ENCODE measurements at places on chromosomes 6 and 20.

DNA sequence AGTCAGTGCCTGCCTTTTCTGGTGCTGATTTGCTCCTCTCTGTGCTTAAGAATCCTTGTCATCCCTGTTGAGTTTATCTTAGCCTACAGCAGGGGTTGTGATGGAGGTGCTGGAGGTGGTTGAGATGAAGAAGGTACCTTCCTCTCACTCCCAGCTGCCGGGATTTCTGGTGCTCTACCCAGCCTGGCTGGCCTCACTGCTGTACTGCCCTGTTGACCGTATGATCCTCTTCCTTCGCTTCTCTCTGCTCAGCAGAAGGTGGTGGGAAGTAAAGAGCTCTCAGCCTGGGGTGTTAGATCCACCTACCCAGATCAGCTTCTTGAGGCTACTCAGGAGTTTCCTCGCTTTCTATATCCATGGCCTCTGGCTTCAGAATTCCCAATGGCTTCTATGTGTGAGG is 101.0 kb upstream of the NXT1 start:
- no peak for DNase-seq

DNA sequence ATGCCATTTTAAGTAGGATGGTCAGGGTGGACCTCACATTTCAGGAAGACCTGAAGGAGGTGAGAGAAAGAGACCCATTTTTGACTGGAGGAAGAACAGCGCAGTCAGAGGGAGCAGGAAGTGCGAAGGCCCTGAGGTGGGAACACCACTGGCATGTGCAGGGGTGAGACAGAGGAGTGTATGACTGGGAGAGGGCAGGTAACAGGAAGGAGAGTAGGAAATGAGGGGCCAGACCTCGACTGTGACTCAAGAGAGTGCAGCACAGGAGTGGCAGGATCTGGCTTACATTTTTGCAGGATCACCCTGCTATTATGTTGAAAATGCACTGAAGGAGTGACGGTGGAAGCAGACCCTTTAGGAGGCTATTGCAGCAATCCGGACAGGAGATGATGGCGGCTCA is 117.7 kb upstream of the CDYL start:
- DNase-seq: no peak

DNA sequence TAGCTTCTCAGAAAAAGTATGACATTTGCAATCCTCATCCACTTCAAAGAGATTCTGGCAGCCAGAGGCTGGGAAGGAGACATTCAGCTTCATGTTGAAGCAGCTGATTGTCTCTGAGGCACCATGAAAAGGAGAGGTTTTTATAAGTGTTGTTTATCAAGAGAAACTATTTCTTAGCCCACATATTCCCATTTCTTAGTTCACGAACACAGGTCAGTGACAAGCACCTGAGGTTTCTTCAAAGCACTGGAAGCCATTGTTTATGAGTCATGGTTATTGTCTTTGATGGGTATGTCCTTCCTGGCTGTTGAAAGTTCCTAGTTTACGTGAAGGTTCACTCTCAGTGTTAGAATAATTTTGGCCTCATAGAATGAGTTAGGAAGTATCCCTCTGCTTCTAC is 3.0 kb upstream of the DDX43 start:
- DNase-seq: no peak

- no peak for DNase-seq
Measured at GRCh38 chr20:14418376-14418775, 81.0 kb upstream of the FLRT3 start.

DNA sequence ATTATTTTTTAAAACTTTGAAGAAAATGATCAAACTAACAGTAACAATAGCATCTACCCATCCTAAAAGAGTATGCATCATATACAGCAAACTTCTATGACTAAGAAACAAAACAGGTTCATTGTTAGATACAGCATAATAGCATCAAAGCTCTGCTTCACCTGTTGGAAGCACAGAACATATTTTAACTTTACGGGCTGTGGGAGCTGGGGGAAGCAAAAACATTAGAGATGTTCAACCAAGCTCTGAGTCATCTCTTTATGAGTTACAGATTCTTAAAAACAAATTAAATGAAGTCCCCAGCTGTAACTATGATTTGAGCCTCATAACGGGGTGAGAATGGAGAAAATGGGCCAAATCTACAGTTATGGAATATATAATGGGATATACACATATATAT is 63.4 kb downstream of the SYNE1 start:
- DNase-seq: no peak

DNA sequence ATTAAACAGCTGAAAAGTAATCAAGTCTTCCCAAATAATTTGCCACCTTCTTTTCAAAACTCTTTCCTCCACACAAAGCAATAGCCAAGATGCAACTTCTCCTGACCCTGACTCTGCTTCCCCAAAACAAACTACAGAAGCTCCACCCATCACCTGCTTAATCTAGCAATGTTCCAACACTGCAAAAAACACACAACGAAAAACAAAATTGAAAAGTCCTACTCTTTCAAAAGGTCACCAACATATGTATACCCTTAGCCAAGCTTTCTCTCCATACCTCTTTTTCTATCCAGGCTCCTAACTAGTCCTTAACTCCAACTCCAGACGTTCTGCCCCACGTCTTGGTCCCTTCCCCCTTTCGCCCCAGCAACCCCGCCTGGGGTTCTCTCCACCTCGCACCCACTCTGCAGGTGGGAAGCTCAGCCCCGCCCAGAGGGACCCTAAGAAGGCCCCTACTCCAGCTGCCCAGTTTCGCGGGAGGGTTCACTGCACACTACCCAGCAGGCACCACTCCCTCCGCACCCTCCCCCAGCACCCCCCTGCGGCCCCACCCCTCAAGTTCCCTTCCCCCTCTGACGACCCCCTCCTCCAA is 717 bp downstream of the CSNK2A1 start:
- peak; percentile 27 for DNase-seq

- DNase-seq: no peak
Measured at GRCh38 chr6:50610562-50610961, 102.8 kb upstream of the TFAP2D start.

DNA sequence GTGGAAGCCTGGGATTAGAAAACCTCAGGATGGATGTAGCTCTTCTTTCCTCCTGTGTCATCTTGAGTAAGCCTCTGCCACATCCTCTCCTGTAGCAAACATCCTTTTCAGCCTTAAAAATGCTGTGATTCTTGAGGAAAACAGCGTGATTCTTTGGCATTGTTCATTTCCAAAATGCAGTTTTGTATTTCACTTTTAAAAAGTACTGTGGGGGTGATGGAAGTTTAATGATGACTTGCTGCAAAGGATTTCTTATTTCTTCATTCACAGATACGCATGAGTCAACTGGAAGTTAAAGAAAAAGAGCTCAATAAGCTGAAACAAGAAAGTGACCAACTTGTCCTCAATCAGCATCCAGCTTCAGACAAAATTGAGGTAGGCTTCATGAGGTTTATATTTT is 23.9 kb upstream of the SNRNP48 start:
- no peak for DNase-seq

- no peak for DNase-seq
Measured at GRCh38 chr20:4341804-4342485, 326.6 kb upstream of the RNF24 start.

GRCh38 chr6:51116723-51117122 is 298.1 kb downstream of the TFAP2B start:
- no peak for DNase-seq

GRCh38 chr6:106381881-106382280 is 21.4 kb downstream of the CRYBG1 start:
- DNase-seq: no peak

DNA sequence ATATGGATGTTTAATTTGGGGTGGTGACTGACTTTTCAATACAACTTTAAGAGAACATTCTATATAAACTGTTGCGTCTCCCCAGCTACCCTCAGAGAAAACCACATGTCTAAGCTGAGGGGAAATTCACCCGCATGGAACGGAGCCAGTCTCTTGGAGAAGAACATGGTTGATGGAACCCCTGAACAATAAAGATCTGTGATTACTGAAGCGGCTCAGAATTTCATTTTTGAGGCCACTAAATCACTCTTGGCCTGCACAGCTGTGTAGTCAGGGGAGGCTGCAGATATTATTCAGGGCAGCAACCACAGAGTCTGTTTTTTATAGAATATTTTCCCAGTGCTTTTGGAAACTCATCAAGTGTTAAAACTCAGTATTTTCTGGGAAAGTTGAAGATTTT is 73.8 kb downstream of the EYA4 start:
- no peak for DNase-seq

DNA sequence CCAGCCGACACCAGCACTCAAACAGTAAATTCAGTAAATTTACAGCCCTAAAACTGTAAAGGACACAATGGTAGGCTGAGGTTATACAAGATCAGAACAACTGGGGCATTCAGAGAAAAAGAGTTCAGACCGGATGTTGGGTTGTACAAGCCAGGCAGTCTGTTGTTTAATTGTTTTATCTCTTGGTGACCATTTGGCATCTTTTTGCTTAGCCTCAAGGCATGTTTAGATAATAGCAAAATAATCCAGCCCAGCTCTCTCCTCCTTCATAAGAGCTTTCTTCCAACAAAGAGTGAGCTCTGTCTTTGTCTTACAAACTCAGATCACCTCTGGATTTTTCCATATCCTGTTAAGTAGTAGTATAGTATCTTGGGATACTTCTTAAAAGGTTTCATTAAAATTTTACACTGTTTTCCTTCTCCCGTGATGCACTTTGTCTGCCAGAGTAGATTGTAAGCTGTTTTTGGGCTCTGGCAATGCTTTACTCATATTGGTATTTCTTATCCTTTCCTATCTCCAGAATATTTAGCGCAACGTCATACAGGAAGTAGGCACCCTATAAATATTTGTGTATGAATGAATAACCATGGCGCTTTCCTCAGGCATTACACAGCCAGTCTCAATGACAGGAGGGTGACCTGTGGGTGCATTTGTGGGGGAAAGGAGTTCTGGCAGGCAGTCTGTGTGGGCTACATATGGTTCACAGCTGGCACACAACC is 35.6 kb upstream of the TRAM2 start:
- DNase-seq: no peak

DNA sequence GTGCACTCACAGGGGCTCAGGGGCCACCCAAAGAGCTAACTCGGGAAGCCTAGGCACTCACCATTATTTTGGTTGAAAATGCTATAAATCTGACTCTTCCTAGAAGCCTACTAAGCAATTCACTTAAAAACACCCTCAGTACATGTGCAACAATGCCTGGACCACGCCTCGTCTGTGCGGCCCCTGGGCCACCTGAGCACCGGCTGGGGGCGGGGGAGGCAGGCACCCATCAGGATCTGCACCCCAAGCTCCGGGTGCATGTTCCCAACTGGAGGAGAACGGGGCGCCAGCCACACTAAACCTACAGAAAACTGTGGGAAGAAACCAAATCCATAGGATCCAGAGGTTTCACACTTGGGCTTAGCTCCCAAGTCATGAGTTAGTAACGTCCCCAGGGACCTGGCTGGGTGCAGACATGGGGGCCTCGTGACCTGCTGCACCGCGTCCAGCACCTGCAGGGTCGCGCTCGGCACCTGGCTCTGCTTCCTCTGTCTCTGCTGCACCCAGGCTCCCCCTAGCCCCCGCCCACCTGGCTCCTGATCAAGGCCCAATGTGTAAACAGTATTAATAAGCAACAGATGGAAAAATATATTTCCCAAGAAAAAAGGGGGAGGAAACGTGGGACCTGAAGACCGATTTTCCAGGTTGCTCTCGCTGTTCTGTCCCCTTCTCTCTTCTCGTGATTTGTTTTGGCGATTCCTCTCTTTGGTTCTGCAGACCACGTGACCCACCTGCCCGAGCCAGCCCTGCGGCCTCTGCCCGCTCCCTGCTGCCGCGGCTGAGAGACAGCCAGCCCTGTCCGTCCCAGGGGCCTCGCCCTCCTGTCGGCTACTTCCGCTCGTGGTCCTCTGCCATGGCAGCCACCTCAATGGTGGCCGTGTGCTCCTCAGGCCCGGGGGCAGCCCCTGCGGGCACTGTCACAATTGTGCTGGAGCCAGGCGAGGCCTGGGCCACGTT is 15.5 kb upstream of the HELZ2 start:
- DNase-seq: no peak

DNA sequence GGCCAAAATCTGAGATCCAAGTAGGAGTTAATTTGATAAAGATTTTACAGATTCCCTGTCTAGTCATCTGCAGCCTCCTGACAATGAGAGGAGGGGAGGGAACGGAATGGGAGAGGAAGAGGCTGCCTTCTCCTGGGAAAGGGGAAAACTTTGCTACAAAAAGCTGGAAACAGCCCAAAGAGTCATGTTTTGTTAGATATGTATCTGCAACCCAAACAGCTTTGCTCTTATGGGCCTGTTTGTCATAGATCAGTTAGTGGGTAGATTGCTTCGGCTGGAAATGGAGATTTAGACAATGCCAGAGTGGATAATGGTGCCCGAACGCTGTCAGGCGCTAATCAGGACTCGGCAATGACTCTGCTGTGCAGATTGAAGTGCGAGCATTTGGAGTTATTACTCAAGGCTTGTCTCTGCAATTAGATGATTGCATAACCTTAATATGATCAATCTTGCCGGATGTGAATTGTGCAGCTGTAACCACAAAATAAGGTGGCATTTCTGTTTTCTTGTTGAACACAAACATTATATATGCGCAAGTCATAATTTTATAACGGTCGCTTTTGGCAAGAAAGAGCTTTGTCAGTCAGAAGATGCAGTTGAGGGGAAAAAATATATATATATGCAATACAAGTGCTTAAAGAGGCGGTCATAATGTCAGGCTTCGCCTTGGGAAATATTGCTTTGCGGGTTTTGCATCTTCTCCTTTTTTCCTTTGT is 92.4 kb upstream of the MAFB start:
- no peak for DNase-seq

DNA sequence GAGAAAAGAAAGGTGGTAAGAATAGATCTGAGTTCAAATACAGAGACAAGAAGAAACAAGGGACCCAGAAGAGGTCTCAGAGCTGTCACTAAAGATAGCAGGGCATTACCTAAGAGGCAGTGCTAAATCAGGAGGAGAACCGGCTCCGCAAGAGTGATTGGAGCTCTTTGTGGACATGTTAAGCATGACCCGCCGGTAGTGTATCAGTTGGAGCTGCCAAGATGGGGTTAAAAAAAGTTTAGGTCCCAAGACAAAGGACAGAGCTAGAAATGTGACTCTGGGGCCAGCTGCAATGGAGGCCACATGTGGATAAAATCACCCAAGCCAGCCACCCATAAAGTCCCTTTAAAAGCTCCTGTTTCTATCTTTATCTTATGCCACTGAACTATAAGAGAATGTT is 93.4 kb downstream of the MBOAT1 start:
- no peak for DNase-seq

DNA sequence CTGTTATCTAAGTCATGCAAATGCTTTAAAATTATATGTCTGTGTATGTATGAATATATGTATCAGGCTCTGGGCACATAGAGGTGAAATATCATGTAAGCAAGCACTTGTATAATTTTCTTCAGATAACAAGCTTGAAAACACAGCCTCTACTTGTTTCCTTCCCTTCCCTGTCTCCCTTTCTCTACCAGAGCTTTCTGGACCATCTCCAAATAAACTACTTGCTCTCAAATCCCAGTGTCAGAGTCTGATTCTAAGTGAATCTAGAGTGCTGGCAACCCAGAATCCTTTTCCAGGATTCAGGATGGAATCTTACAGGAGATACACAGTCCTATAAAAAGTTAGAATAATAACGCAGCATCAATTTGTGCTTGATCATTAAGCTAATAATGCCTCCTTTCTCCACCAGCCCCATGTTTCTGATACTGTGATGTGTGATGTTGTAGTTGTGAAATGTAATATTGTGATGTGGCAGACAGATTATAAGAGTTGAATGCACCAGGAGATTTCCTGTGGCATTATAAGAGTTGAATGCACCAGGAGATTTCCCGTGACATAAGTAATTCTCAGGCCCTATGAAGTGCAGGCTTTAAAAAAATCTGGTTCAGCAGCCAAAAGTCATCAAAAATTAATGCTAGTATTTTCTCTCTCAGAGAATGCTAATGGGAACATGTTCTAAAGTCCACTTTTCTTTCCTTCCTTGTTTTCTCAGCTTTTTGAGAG is 89.6 kb downstream of the PCSK2 start:
- DNase-seq: no peak
